Activated CD4-positive, alpha-beta T cell treated with anti-CD3 and anti-CD28 coated beads, Interleukin-2, Interleukin-6, amounts not matched to agents 100 ng/mL and 50 ng/mL, durations not matched to agents 16 hours and 8 hours (primary cell): ENCODE measurements at places on chromosomes 7 and 10.

DNA sequence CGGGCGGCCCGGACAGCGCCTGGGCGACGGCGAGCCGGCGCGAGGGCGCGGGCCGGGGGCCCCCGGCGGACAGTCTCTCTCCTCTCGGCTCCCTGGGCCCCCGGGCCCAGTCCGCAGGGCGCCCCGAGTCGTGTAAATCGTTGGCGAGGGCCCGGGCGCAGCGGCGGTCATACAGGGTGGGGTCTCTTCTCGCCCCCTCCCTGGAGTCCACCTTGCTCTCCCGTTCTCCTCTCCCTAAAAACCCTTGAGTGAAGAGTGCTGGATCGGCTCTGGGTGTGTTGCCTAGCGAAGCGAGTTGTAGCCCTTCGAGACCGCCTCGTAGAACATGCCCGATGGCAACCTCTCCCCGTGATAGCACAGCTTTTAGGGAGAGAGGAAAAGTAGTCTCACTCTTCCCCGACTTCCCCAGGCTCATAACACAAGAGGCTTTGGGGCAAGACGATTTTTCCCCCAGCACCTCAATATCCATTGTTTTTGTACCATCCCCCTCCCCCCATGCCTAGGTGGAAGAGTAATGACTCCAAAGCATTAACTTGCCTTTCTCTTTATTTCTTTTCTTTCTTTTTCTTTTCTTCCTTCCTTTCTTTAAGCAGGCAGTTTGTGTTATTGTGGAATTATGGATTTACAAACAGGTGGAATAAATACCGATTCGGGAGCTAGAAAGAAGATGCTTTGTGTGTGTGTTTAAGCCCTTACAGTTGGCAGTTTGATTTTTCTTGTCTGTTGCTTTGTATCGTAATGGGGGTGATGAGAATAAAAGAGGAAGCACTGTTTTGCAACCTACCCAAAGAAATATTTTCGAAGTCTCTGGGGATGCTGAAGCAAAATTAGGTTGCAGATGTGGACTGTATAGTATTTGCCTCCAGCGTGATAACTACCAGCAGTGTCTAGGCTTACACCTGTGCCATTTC is 822 bp downstream of the SHOC2 start:
- peak; percentile 28 for DNase-seq

GRCh38 chr7:17584822-17585221 is 286.4 kb downstream of the AHR start:
- no peak for DNase-seq

DNA sequence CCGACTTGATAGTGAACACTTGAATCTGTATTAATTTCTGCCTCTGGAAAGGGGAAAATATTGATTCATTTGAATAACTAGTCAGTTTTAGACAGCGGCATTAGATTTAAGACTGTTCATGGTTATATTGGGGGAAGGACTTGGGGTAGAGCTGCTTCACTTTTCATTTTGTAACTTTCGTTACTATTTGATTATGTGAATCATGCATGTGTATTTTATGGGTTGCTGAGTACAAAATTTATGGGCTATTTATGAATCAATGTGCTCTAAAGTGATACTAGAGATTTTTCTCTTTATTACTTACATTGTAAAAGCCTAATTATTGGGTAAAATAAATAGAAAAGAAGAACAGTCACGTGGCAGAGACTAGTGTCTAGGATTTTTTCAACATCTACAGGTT is 4.9 kb downstream of the GLUD1 start:
- no peak for DNase-seq

DNA sequence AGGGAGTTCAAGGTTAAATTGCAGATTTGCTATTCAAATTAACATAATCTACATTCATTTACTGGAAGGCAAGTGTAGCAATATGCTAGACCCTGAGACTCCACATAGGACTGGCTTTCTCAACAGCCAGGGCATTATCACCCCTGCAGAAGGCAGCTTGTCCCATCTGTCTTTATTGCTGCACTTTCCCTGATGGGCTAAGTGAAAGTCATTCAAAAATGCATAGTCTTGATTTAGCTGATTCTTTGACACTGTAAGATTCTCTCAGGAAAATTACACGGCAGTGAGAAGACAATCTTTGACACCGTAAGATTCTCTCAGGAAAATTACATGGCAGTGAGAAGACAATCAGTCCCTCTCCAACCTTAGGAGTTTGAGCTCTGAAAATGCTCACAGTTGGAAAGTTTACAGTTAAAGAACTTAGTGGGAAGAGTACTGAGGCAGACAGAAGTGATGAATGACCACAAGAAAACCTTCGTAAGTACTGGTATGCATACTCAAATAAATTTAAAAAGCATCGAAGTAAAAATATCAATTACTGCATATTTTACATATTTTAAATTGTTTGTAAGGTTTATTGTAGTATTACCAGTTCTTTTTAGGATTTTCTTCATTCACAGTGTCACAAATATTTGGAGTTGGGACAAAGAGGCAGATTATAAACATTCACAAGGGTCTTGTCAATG is 88.9 kb downstream of the RAPGEF5 start:
- no peak for DNase-seq

GRCh38 chr10:13617116-13617515 is 30.4 kb downstream of the PRPF18 start:
- no peak for DNase-seq

DNA sequence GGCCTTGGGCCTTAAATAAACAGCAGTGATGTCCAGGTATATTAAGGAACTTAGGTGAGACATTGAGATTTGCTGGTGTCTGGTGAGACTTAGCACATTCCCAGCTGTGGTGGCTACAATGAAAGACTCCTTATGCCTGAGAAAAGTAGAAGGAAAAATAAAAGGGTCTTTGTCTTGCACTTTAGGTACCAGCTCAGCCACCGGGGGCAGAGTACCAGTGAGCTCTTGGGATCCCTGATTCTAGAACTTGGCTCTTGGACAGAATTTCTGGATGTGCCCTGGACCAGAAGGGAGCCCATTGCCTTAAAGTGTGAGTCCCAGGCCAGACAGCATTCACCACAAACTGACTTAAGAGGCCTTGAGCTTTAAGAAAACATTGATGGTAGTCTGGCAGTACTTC is 1038.7 kb downstream of the SORCS3 start:
- no peak for DNase-seq
